ENCODE measurements at places on chromosomes 7 and 10.

DNA sequence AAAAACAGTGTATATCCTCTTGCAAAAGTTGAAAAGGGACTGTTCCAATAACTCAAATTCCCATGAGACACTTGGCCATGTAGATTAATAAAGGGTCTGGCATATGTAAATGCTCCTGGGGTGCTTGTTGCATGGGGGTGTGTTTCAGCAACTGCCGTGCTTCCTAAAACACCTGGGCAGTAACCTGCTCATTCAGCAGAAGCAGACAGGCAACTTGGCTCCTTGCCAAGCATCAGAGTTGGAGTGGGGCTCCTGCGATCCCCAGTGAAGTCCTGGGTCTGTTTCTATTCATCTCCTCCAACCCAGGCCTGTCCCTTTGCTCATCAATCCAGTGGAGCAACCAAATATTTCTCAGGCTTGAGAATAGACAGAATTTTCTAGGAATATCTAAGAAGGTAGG lies 42.2 kb upstream of the ADAM12 start:
- no peak for DNase-seq

GRCh38 chr10:60388709-60389301 lies 870 bp downstream of the ANK3 start:
- no peak for DNase-seq

DNA sequence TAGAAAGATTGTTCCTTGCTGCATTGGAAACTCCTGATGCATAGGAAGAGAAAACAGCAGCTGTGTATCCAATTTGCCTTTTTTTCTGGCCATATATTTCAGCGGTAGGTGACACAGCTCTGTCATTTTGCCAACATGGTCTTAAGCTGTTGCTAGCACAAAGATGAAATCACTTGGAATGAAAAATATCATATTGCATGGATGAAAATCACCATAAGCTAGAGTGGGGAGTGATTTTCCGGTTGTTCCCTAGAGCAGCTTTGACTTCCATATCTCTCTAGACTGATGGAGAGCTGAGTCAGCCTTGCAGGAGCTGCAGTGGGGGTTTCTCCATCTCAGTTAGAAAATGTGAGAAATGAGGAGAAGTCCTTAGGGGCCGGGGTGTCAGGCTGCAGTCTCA lies 38.3 kb upstream of the BTBD16 start:
- DNase-seq = no peak

GRCh38 chr10:70770001-70770400 lies 15.2 kb downstream of the TBATA start:
- no peak for DNase-seq

GRCh38 chr10:9824631-9825071 lies 1193.0 kb upstream of the CELF2 start:
- DNase-seq = no peak

- DNase-seq = no peak
Observed at GRCh38 chr10:112896722-112897121, 53.3 kb upstream of the TCF7L2 start.

- no peak for DNase-seq
Observed at GRCh38 chr7:3915337-3915878, 614.4 kb downstream of the SDK1 start.

DNA sequence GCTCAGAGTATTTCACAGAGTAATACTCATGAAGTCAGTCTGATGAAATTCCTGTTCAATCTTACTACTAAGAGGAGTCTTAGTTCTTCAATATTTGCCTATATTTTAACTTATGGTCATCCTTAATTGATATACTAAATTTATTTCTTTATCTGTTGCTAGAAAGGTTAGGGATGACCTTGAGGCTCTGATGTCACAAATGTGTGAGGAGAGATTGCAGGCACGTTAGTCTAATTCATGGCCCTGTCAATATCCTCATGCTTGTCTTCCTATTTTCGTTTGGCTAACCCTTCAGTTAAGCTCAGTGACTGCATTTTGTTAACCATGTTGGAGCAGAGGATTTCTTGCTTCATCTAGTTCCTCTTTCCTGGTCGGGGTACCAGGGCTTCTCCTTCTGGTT lies 704.7 kb upstream of the COBL start:
- DNase-seq = no peak

- peak; percentile 22 for DNase-seq
Observed at GRCh38 chr10:9198611-9199010, 1144.1 kb downstream of the GATA3 start.

- no peak for DNase-seq
Observed at GRCh38 chr10:77837925-77838595, 88.5 kb downstream of the DLG5 start.

DNA sequence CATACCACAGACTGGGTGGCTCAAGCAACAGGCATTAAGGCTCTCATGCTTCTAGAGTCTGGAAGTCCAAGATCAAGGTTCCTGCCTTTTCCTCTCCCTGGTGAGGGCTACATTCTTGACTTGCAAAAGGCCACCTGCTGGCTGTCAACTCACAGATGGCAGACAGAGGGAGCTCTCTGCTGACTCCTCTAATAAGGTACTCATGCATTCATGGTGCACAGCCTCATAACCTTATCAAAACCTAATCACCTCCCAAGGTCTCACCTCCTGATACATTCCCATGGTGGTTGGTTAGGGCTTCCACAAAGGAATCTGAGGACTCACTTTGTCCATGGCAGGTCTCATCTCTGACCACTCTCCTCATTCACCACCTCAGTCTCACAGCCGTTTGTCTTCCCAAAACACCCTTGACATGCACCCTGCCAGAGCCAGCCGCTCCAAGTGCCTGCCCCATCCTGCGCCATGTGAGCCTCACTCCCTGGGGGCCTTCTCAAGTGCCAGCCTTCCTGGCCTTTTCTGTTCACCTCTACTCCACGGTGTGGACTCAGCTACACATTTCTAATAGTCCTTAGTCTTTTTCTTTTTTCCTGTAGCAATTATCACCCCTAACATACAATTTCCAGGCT lies 400.3 kb upstream of the ADARB2 start:
- no peak for DNase-seq

DNA sequence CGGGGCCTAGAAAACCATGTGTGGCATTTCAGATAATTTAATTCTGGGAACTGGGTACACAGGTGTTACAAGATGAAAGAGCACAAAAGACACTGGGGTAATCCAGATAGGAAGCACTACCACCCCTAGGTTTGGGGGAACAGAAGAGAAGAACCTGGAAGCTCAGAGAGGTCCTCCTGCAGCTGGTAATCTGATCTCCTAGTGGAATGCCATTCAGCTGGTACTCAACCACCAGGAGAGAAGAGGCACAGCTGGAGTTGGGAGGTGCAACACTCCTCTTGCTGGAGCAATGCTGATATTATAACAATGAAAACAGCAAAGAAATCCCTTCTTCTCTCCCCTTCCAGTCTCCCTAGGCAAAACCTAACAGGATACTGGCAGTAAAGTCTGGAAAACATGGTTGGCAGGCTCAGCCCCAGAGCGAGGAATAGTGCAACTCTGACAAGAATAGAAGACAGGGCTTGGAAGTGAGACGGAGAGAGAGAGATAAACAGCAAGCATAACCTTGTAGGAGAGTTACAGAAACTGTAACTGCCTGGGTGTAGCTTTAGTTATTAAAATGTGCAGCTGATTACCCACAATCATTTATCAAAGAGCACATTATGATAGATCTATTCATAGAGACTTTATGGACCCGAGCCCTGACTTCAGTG lies 35.0 kb downstream of the NRF1 start:
- no peak for DNase-seq

DNA sequence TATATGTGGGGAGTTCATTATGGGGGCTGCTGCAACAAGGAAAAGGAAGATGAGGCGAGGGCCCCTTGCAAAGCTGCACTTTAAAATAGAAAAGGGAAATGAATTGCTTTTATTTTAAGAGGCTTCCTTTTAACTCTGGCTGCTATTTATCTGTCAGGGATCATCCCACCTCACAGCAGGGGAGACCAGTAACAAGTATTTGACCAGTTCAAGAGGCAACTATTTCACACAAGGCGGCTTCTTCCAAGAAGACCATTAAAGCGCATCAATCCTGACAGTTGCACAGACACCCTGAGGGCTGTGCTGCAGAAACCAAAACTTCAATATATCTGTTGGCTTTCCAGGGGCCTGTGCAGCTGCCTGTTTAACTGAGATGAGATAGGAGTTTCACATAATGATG lies 1009.2 kb downstream of the SORCS3 start:
- no peak for DNase-seq

GRCh38 chr7:6718124-6718523 lies 11.4 kb upstream of the ZNF12 start:
- DNase-seq = no peak

GRCh38 chr7:29826904-29827303 lies 20.6 kb downstream of the WIPF3 start:
- no peak for DNase-seq

DNA sequence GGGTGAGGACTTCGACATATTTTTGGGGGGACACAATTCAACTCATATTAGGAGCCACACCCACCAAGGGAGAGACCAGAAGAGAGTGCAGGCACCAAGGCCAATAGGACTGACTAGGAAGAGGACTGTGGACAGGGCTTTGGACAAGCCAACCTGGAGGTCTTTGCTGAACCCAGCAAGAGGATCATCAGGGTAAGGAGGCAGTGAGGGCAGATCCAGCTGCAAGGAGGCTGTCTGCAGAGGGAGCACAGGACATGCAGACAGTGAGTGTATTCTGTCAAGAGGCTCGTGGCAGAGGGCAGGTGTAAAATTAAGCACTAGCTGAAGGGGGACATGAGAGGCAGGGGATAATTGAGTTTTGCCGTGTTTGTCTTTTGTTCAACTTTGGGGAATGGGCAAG lies 83.4 kb upstream of the MGMT start:
- no peak for DNase-seq

GRCh38 chr10:85916286-85916685 lies 450.3 kb downstream of the GRID1 start:
- no peak for DNase-seq

GRCh38 chr7:158725506-158725800 lies 20.8 kb upstream of the NCAPG2 start:
- no peak for DNase-seq

DNA sequence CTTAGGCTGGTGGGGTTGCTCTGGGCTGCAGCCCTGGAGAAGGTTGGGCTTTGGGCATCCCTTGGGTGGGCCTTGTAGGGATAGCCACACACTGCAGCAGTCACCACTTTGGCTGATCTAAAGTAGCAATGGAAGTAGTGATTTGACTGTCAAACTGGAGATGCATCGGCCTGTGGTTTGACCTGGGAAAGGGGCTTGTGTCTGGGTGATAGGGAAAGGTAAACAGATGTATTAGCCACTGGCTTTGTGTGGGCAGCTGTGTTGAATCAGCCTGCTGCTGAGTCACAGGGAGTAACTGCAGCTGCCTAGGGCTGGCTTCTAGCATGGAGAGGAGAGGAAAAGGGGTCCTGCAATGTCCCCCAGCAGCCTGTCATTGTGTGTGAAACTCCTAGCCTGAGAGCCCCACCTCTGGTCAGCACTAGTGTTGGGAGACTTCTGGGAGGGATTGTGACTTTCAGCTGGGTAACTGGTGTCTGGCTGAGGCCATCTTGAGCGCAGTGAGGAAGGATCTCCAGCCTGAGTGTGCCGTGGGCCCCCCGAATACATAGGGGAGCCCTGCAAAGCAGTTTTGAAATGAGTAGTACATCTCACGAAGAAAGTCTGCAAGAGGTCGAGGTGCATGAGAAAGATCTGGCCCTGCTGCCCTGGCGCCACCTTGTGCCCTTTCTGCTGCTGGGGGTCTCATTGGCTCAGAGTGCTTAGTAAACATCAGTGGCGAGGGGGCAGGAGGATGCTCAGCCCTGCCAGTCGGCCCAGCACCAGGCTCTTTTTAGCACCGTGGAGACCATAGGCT lies 117.3 kb downstream of the FANK1 start:
- DNase-seq = peak; percentile 35

All from GM04504 (cell line).